ENCODE measurements at places on chromosomes 16 and 17.
A peak's percentile ranks its signal among the peaks of the same experiment; 100 is the strongest.

GRCh38 chr17:39022924-39023323 lies 55.7 kb upstream of the FBXO47 start:
- no peak for DNase-seq

DNA sequence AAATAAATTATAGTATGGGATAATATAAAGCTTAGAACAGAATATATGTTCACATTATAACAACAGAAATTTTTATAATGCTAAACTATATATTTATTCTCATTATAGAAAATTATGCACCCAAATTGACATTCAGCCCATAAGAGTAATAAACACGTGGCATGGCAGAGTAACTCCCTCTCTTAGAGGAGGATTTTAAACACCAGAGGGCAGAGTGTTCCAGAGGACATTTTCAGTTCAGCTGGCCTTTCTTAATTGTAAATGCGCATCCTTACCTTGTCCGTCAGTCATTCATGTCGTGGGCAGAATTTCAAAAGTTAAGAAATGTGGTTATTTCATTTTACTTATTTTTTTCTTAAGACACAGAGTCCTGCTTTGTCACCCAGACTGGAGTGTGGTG lies 147.1 kb downstream of the TANC2 start:
- no peak for DNase-seq

GRCh38 chr16:75535211-75535843 lies 581 bp downstream of the CHST5 start:
- DNase-seq, result no peak

- peak; percentile 2 for DNase-seq
Observed at GRCh38 chr17:42282478-42283080, 5.7 kb upstream of the STAT5A start.

- no peak for DNase-seq
Observed at GRCh38 chr16:68386628-68387027, 61.7 kb downstream of the SMPD3 start.

- peak; percentile 47 for DNase-seq
Observed at GRCh38 chr17:30824002-30824355, 513 bp downstream of the CRLF3 start.

- peak; percentile 97 for DNase-seq
Observed at GRCh38 chr16:370443-370842, at the start of gene MRPL28. Gene MRPL28 (minus strand): TSS chr16:370538. CDS start chr16:370218, 320 bp downstream.

DNA sequence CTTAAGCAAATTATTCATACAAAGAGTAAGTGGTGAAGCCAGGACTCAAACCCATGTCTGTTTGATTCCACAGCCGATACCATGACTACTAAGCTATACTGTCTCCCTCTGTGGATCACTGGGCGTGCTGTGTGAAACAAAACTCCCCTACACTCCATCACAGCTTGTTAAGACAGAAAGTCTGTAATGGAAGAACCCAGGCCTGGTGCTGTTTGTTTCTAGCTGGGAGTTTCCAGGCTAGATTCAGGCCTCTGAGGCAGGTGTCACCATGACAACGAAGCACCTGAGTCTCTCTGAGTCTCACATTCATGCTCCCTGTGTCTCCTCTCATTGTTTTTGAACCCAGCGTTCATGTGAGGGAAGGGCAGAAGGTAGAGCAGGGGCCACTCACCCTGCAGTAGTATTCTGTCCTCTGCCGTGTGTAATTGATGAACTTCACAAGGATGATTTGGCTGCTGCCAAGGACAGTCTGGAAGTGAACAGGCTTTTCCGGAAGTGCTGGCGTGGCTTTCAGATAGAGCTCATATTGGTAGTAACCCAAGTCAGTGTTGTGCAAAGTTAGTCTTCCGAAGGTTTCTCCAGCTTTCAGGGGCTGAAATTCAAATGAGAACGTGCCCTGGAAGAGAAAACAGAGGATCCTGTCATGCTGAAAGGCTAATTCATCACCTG lies 8.6 kb upstream of the VAC14 start:
- peak; percentile 14 for DNase-seq

DNA sequence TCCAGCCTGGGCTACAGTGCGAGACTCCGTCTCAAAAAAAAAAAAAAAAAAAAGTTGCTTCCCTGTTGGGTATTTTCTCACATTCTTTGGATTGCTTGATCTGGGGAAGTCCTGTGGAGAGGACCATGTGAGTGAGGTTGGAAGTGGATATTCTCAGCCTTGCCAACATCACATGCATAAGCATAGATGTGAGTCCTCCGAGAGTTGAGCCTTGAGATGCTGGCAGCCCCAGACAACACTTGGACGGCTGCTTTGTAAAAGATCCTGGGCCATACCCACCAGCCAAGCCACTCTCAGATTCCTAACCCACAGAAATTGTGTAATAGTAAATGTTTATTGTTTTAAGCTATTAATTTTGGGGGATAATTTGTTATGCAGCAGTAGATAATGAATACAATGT lies 1570.0 kb upstream of the GOT2 start:
- DNase-seq, result no peak

DNA sequence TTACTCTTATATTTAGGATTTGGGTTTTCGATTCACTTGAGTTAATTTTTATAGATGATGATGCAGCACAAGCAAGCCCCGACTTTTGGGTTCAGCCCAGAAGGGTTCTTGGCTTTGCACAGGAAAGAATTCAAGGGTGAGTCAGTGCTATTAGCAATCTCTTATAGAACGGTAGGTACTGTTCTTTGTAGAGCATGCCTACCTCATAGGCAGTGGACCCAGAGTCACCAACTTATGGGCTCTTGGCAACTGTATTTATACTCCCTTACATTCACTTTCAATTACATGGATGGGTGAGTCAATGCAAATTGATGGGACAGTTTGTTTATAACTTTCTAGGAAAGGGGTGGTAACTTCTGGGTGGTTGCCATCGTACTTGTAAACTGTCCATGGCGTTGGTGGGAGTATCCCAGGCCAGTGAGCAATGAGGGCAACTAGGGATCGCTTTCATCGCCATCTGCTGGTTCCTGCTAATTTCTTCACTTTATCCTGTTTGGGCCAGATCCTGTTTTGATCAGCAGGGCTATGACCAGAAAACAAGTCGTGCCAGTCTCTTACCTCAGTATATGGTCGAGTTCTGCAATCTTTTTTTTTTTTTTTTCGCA lies 362.6 kb downstream of the CNTNAP4 start:
- no peak for DNase-seq

GRCh38 chr17:6936370-6937028 lies 59.4 kb upstream of the ALOX12 start:
- peak; percentile 45 for DNase-seq

DNA sequence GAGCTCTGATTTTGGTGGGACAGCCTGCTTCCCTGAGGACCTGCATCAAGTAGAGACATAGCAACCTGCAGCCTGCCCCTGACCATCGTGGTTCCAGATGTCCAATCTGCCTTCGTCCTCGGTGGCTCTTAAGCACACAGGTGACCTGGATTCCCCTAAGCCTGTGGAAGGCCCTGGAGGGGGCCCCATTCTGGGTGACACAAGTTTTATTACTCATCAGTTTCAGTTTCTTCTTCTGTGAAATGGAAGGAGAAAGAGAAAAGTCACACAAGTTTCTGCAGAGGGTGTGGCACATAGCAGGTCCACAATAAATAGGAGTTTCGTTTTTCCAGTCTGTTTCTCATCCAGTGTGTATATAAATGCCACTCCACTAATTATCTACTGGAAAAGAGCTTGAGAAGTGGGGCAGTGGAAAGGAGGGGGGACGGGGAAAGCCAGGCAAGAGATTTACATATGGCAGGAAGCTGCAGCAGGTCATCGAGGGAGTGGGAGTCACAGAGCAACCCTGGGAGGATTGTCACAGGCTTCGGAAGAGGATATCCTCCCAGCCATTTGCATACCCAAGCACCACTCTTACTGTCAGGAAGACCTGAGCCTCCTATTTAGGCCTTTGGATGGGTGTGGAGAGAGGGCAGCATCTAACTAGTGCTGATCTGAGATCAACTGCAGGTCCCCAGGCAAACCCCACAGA lies 10.0 kb upstream of the NOS2 start:
- peak; percentile 76 for DNase-seq

DNA sequence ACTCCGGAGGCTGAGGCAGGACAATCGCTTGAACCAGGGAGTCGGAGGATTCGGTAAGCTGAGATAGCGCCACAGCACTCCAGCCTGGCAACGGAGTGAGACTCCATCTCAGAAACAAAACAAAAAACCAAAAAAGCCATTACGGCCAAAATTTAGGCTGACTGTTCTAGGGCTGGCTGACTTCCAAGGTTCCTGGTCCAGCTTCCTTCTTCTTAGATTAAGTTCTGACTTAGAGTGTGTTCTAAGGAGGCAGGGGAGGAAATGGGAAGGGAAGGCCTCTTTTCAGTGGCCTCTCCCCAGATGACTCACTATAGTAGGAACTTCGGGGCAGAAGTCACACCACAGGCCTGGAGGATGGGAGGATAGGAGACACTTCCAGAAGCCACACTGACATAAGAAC lies 27.7 kb upstream of the CLEC18B start:
- DNase-seq, result no peak

DNA sequence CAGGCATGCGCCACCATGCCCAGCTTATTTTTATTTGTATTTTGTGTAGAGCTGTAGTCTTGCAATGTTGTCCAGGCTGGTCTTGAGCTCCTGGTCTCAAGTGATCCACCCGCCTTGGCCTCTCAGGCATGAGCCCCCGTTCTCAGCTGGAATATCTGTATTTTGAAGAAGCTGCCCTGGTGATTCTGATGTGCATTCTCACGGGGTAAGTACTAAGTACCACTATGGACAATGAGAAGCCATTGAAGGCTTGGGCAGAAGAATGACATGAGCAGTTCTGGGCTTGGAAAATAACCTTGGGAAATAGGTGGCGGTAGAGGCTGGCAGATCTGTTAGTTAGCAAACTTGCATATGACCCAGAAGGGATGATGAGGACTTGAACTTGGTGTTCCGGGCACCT lies 15.6 kb upstream of the NKD1 start:
- DNase-seq, result no peak

DNA sequence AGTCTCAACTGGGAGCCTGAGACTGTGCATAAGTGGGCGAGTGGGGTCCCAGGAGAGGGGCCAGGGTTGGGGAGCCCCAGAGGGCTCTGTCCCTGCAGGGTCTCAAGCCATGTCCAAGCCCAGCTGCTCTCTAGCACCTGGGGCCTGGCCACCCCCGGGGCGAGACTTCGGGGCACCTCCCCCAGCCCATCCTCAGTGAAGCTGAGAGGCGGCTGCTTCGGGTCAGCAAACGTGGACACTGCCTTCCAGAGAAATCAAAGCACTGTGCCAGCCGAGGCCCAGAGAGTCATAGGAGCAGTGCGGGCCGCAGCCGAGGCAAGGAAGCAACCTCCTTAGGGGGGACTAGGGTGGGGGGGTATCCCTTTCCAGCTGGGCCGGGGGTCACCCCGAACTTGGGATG lies 77.5 kb downstream of the ENGASE start:
- DNase-seq, result no peak

- no peak for DNase-seq
Observed at GRCh38 chr17:32470405-32471167, 16.2 kb upstream of the CDK5R1 start.

GRCh38 chr17:68602289-68602688 lies 1.1 kb upstream of the FAM20A start:
- no peak for DNase-seq

GRCh38 chr17:27333410-27333980 lies 39.6 kb downstream of the WSB1 start:
- peak; percentile 40 for DNase-seq

DNA sequence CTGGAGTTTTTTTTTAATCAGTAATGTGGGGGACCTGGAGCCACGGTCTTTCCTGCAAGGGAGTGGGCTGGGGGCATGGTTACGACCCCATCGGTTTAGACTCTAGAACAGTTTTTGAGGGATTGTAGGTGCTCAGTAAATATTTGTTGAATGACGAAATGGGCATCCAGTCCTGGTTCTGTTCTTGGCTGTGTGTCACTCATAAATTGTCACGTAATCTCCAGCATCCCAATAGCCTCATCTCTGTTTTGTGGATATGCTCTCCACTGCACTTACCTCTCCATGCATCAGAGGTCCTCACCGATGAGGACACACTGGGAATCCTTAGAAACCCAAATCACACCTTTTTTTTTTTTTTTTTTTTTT lies 497 bp upstream of the SLC38A7 start:
- DNase-seq, result no peak

DNA sequence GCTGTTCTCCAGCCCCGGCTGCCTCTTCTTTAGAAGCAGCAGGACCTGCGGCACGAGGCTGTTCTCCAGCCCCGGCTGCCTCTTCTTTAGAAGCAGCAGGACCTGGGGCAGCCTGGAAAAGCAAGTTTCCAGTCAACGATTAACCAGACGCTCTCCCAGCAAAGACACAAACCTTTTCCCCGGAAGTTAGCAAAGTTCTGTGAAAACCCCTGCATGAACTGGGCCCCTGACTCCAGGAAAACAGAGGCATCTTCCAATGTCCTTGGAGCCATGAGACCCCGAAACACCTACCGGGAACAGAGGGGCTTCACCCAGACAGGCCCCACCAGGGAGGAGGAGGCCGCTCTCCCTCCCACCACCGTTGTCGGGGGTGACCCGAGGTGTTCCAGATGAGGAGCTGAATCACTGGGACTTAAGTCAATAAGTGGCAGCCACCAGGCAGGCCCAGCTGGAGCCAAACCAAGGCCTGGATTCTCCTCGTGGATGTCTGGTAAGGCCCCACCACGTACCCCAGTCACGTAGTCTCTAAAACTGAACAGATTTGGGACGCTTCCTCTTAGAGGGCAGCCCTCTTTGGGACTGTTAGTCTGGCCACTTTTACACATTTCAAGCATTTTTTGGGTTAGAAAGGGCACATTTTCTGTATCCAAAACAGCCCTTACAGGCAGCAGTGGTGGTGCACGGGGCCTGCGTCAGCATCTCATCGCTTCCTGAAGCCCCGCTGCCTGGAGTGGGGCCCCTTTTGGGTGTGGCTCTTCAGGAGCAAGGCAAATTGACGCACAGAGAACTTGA lies at the start of gene RPH3AL:
TSS of gene RPH3AL (minus strand) at position 387 of the 792 bp plus-strand sequence. CDS start 25,264 bp downstream, outside the sequence.
- no peak for DNase-seq

DNA sequence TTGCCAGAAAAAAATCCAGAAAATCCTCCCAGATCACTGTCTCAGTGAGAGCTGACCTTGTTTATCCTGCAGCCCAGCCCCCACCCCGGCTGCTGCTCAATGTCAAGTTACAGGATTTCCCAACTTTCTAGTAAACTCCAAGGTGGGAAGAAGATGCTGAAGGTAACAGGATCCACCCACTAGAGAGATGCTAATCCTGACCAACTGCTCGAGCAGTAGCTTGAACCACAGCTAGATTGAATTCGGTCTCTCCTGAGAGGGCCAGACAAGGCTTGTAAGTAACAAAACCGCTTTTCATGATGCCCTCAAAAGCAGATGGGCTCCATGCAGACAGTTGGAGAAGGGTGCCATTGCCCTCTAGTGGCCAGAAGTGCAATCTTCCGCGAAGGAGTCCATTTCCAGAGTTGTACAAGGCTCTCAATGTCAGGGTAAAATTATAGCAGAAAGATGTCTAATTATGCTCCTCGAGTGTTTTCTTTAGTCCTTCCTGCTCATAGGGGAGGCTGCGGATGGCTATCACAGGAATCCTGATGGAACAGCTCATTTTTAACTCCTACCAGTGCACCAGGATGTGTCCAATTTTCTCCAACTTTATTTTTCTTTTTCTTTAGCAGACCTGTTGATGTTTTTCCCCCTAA lies 3.9 kb downstream of the CDH11 start:
- DNase-seq, result peak; percentile 68

- DNase-seq, result no peak
Observed at GRCh38 chr16:19835968-19836421, 48.7 kb downstream of the GPRC5B start.
